ENCODE measurements at places on chromosomes 7 and 10.

- no peak for DNase-seq
Measured at GRCh38 chr7:824664-825063, 7.6 kb upstream of the SUN1 start.

DNA sequence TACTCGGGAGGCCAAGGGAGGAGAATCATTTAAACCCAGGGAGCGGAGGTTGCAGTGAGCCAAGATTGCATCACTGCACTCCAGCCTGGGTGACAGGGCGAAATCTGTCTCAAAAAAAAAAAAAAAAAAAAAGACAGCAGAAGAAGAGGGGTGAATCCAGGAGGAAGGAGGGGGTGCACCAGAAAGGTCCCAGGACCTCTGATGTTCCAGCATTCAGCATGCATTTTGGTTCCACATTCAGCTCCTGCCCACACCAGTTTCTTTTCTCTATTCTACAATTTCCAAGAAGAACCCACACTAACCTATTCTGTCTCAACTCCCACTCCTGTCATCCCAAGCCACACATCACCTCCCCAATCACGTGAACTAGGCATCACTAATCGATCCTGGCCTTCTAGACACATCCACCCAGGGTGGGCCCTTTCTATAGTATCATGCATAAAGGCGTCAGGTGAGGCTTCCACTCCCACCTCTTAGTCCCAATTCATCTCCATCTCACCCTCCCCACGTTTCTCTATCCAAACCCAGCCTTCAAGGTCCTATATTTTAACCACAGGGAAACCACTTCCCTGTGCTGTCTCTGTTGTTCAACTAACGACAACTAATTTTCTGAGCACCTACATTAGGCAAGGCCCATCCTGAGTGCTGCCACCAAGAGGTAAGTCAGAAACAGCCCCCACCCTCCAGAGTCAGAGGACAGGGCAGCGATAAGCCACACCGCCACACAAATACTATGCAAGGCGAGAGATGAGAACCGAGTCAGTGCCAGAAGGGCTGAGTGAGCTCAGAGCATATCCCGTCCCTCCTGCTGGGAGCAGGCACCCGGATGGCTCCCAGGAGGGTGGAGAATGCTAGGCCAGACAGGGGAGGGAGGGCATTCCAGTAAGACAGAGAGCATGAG is 2.2 kb downstream of the ANXA11 start:
- DNase-seq = no peak

DNA sequence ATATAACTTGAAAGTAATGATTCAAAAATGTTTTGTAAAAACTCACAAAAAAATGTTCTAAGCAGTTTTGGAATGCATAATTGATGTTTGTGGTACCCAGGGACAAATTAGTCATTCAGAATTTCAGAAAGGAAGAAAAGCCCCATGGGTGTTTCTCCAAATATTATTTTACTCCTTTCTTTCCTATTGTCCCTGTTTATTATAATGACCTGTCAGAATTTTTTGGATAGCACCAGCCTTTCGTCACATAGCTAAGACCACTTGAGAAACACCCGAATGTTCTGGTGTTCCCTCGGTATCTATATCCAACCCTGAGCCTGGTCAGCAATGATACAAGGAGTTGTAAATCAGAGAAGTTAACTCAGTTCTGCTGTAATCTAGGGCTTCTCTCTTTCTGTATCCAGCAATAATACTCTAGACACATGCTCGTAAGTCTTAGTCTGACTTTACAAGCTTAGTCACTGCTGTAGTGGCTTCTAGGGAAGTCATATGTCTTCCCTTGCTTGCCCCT is 64.8 kb upstream of the MEOX2 start:
- no peak for DNase-seq

DNA sequence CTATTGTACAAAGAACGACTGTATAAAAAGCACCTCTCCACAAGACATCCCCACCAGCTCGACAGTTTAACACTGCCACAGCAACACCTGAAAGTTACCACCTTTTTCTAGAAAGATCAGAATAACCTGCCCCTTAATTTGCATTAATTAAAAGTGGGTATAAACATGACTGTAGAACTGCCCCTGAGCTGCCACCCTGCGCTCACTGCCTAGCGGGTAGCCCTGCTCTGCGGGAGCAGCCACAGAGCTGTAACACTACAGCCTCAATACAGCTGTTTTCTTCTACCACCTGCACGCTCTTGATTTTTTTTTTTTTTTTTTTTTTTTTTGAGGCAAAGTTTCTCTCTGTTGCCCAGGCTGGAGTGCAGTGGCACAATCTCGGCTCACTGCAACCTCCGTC is 140.9 kb downstream of the PARD3 start:
- no peak for DNase-seq

DNA sequence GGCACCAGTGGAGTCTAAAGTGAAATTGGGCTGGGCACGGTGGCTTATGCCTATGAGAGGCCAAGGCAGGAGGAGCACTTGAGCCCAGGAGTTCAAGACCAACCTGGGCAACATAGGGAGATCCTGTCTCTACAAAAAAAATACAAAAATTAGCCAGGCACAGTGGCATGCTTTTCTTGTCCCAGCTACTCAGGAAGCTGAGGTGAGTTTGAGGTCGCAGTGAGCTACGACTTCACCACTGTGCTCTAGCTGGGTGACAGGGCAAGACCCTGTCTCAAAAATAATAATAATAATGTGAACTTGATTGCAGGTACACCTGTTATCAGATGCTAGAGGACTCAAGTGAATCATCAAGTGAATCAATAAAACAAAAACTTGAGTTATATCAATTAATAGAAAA is 108.0 kb downstream of the BTAF1 start:
- DNase-seq = no peak

DNA sequence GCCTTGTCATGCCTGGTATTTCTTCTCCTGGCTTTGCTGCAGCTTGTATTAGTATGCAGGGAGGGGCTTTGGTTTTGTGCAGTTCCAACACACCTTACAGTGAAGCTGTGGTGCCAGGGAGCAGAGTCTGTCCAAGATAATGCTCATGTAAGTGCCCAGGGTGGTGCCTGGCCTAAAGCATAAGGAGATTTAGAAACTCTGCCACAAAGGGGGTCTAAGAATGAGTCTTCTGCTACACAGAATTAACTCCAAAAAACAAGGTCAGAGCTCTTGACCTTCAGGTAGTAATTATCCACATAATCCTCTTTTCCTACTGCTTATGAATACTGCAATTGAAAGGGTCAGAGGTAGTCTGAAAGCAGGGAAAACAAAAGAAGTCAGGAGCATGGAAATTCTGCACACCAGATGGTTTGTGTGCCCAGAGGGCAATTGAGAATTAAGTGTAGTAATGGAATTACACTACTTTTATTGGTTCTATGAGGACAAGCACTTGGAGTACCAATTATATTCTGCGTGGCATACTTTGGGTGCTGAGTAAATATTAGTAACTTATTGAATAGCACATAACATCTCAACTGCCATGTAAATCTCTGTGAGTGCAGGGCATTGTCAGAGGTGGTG is 121.5 kb downstream of the KAT6B start:
- no peak for DNase-seq

GRCh38 chr10:94683214-94684054 is at the start of gene CYP2C18:
CYP2C18 (plus strand) TSS chr10:94683729; CDS start chr10:94683820, 91 bp downstream.
- DNase-seq = no peak

DNA sequence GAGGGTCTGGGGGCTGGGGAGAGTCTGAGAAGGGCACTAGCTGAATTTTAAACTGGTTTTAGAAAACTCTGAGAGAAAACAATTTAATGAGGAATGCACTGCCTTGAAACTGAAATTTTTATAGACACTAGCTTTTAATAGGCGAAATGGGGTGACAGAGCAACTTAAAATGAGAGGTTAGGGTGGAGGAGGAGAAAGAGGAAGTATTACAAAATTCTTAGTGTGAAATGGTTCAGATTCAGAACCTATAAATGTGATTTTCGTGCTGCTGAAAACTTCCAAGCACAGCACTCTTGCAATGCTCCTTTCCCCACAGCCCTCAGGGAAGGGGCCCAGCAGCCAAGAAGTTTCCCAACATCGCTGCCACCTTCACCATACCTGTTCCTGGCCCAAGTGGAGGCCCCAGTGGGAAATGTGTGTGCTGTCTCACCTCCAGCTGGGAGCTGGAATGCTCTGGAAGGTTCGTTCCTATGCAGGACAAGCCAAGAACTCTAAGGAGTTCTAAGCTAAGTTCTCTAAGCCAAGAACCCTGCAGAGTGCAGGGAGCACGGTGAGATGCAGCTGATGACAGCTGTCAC is 60.0 kb downstream of the ATXN7L1 start:
- no peak for DNase-seq

Data from stimulated activated CD4-positive, alpha-beta T cell treated with anti-CD3 and anti-CD28 coated beads, TNF-alpha, amount 100 ng/mL, for 1 hour (primary cell).